ENCODE measurements at places on chromosomes 11 and 22.

DNA sequence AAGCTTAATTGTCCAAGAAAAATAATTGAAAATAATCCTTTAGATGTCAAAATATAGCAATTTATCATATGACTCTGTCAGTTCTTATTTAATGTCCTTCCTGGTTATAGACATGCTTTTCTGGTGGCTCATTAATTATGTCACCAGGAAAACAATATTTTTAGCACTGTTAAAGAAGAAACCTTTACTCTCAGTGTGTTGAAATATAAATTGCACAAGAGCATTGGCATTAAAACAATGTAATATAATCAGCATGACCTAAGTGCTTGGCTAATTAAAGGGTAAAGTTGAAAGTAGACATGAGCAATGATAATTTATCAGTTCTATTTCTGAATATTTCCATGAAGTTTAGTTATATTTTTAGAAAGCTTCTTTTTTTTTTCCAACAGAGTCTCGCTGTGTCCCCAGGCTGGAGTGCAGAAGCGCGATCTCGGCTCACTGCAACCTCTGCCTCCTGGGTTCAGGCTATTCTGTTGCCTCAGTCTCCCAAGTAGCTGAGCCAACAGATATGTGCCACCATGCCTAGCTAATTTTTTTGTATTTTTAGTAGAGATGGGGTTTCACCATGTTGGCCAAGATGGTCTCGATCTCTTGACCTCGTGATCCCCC, 232.3 kb downstream of the JRKL start:
- DNase-seq: no peak

GRCh38 chr11:32071811-32072210, 19.1 kb upstream of the RCN1 start:
- no peak for DNase-seq

DNA sequence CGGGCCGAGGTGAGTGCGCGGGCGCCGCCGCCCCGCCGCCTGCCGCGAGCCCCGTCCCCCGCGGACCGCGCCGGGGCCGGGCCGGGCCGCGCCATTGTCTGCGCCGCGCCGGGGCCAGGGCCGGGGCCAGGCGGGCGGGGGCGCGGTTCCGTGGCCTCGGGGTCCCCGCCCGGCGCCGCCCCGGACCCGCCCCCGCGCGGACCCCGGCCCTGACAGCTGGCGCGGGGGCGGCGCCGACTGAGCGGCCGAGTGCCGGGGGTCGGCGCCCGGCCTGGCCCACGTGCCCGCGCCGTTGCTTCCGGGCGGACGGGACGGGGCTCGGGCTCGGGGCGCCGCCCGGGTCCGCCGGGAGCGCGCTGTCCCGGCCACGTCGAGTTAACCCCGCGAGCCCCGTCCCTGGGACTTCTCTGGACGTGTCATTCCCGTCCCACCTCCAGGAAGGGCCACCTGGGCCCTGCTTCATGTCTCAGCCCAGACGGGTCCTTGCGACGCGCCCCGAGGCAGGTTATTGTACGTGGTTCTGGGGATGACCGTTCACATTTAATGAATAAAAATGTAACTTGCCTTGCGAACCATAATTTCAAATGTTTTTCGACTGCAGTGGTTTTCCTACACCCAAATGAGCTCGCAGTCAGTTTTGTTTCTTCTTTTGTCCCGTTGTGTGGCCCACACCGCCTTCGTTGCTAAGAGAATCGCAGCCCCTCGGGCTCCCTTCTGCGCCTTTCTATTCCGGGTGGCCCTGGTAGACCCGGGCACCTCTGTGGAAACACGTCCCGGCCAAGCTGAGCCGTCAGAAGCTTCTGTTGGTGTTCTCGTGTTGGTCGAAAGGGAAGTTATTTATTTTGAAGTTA, 562 bp downstream of the ZBED4 start:
- DNase-seq: no peak

- no peak for DNase-seq
These were observed 90.5 kb downstream of the BRD1 start for GRCh38 chr22:49737101-49737551.

- DNase-seq: no peak
These were observed 3.2 kb upstream of the TMPRSS13 start for GRCh38 chr11:117932426-117932825.

- no peak for DNase-seq
These were observed 649 bp downstream of the PRRG4 start for GRCh38 chr11:32830413-32830738.

GRCh38 chr22:36552289-36552688, 23.3 kb upstream of the EIF3D start:
- no peak for DNase-seq

- no peak for DNase-seq
These were observed 31.4 kb downstream of the PAK1 start for GRCh38 chr11:77442394-77443053.

- no peak for DNase-seq
These were observed 23.9 kb downstream of the GLB1L2 start for GRCh38 chr11:134355656-134356055.

DNA sequence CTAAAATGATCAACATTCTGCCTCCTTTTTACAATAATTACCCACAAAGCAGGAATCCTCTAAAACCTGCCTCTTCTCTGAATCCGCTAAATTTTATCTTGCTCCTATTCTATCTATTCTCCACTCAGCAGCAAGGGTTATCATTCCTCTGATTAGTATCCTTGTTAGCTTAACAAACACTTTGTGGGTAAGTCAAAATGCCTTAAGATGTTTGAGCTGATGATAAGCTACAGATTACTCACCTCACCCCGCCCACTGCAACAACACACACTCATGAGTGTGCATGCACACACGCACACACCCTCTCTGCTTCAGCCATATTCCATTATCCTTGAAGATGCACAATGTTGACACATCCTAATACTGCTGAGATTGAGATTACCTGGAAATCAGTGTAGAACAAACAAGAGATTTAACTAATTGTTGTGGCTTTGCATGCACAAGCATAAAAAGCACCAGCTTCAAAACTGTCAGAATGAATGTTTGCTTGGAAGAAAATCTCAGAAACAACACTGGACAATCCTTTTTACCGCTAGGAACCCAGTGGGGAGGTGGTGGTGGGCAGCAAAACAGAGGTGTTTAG, 130.9 kb downstream of the BBOX1 start:
- DNase-seq: no peak

GRCh38 chr11:109153836-109154235, 268.2 kb upstream of the C11orf87 start:
- no peak for DNase-seq

- no peak for DNase-seq
These were observed 6.7 kb downstream of the HPX start for GRCh38 chr11:6433998-6434660.

GRCh38 chr11:47566149-47566698, 825 bp downstream of the PTPMT1 start:
- DNase-seq: no peak

GRCh38 chr11:44519989-44520737, 45.3 kb upstream of the CD82 start:
- no peak for DNase-seq

- no peak for DNase-seq
These were observed 2.0 kb downstream of the PARVB start for GRCh38 chr22:44026066-44026629.

DNA sequence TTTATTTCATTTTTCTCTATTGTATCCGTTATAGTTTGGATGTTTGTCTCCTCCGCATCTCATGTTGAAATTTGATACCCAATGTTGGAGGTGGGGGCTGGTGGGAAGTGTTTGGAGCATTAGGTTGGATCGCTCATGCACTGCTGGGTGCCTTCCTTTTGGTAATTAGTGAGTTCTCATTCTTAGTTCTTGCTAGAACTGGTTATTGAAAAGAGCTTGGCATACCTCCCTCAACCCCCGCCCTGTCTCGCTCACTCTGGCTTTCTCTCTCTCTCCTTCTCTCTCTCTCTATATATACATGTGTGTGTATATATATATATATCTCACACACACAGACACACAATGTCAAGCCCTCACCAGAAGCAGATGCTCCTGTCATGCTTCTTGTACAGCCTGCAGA, 978.7 kb downstream of the DLG2 start:
- no peak for DNase-seq

- no peak for DNase-seq
These were observed 108.4 kb downstream of the ZBTB16 start for GRCh38 chr11:114167771-114168448.

- no peak for DNase-seq
These were observed 177.9 kb upstream of the CADM1 start for GRCh38 chr11:115682101-115682500.

GRCh38 chr11:115637599-115638241, 133.5 kb upstream of the CADM1 start:
- DNase-seq: no peak

GRCh38 chr11:57776031-57776521, 14.5 kb downstream of the CTNND1 start:
- DNase-seq: no peak

DNA sequence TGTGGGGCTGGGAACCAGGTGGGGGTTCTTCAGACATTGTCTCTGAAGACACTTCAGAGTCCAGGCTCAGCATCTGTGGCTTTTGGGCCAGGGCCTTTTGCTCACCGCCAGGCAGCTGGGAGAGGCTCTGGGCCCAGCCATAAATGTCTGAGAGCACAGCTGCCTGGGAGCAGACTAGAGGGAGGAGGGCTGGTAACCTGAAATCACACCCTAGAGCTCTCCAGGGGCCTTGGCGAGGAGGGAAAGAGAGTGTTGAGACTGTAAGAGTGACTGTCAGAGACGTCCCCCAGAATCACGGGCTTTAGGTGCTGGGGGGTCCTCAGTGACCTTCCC, 4.1 kb downstream of the TRABD start:
- no peak for DNase-seq

GRCh38 chr11:109986488-109986887, 106.7 kb upstream of the ZC3H12C start:
- no peak for DNase-seq

DNA sequence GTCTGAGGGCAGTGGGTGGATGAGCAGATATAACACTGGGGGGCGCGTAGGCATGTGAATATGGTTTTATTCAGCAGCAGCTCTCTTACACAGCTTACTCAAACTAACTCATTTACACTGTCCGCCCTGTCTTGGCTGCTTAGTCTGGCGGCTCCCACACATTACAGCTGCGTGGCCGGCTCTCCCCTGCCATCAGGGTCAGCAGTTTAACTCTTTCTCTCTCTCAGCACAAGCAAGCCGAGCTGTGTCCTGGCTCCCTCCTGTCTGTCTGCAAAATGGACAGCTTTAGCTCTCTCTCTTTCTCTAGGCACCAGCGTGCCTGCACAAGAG, 1310.1 kb upstream of the RAG2 start:
- DNase-seq: no peak

DNA sequence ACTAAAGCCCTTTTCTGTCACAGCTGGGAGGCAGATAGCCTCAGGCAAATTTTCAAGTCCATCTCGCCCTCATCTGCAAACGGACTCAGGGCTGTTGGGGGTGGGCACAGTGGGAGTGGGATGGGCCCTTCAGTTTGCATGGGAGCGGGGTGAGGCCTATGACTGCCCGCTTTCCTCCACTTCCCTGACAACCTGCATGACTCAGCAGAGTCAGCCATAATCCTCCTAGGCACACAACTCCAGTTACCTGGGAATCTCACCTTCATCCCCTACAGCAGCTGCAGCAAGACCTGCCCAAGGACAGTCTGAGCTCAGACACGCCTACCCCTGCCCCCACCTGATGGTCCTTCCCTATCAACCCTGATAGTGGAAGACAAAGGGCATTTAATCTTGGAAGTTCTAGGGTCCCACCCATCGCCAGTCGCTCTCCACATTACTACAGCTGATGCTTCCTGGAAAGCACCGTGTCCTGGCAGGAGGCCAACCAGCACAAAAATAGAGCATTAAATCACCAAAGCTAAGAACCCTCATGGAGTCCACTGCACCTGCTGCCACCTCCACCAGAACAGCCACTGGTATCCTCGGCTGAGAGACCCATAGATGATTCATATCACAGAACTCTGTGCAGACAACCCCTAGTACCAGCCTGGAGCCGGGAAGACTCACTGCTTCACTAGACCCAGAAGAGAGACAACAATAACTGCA, 319.3 kb downstream of the DCDC1 start:
- no peak for DNase-seq

DNA sequence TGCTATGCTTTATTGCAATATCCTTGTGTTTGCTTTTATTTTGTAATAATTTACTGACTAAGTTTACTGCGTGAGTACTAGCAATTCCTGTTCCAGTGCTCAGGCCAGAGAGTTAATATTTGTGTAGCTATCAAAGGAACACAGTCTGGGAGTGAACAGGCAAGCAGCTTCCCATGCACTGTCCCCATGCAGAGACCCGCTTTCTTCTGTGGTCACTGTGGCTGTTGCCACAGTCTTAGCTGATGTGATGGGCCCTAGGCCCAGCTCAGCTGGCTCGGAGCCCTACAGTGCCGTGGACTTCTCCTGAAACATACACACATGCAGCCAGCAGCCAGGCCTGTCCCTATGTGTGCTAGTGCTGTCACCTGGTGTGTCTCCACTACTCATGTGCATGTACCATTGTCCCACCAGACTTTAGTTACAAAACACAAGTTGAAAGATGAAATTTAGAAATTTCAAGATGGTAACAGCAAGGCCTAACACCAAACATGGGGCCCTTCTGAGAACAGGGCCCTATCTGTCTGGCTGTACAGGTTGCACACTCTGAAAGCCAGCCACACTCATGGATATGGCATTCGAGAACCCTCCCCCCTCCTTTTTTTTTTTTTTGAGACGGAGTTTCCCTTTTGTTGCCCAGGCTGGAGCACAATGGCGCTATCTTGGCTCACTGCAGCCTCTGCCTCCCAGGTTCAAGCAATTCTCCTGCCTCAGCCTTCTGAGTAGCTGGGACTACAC, 12.3 kb upstream of the SCUBE2 start:
- DNase-seq: no peak

DNA sequence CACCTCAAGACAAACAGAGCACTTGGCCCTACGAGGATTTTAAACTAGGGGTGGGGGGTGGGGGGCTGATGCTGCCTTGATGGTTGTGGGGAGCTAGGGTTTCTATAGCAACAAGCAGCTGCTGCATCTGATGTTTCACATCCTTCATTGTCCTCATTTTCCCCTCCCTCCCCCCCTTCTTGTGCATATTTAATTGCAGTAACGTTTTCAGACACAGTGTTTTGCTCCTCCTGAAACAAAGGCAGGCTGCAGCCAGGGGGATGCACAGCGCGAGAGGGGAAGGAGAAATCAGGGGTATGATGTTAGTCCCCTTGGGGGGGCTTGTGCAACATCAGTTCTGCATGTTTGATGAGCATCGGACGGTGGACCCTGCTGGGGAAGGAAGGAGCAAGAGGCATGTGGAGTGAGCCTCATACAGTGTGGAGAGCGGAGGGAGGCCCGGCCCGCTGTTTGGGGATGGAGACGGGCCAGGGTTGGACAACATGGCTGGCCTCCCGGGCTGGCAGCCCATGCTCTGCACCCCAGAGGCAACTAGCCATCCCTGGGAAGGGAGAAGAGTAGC, 208.3 kb downstream of the CEP164 start:
- DNase-seq: no peak

- DNase-seq: no peak
These were observed 13.6 kb downstream of the EFCAB6 start for GRCh38 chr22:43798492-43798891.

- DNase-seq: peak; percentile 63
These were observed 14.3 kb downstream of the DGKZ start for GRCh38 chr11:46361283-46362155.

DNA sequence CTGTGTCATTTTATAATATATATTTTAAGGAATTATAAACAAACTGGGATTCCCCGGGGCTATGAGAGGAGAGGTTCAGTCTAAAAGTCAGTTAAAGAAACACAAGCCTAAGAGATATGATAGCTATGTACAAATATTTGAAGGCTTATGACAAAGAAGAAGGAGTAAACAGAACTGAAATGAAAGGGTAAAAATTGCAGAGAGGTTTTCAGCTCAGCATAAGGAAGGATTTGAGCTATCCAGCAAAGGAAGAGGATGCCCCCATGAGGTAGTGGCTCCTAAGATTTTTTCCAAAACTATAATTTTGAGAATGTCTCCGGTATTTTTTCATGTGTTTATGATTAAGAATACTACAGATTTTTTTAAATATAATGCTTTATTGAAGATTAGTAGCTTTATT, 57.9 kb upstream of the ANGPTL5 start:
- no peak for DNase-seq
